Activated T-helper 1 cell treated with Interleukin-2 at 50 U/mL for 16 hours (primary cell): ENCODE measurements at places on chromosomes 5 and 9.

GRCh38 chr9:94178927-94179326, 80.2 kb upstream of the ZNF169 start:
- DNase-seq, result no peak

GRCh38 chr5:665956-666711, 27.0 kb downstream of the TPPP start:
- no peak for DNase-seq

DNA sequence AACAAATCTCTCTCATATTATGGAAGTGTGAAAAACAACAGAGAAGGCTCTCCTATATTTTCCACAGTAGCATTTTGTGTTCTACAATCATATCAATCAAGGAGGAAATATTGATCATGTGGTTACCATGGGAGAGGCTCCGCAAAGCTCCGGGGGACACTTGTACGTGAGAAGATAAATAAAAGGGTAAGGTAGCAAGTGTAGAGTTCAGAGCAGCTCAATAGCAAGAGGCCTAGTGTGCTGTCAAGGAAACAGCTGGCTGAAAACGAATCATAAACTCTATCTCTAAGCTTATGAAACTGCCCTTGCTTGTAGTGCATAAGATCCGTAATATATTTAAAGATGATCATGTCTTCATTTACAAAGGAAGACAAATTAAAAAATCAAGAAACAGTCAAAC, 57.5 kb downstream of the CDH18 start:
- DNase-seq, result no peak

- no peak for DNase-seq
Measured at GRCh38 chr5:164860896-164861295, 1355.5 kb downstream of the MAT2B start.

GRCh38 chr5:60856066-60856465, 12.0 kb upstream of the ELOVL7 start:
- no peak for DNase-seq
